ENCODE measurements at places on chromosomes 1 and 21.

DNA sequence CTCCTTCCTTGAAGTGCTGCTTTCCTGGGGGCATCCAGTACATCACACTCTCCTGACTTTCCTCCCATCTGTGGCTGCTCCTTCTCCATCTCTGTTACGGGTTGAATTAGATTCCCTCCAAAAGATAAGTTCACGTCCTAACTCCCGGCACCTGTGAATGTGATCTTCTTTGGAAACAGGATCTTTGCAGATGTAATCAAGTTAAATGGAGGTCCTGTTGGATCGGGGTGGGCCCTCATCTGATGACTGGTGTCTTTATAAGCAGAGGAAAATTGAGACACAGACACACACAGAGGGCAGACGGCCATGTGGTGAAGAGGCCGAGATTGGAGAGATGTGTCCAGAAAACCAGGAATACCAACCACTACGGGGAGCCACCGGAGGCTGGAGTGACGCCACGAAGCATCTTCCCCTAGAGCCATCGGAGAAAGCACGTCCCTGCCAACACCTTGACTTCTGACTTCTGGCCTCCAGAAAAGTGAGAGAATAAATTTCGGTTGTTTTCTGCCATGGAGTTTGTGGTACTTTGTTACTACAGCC is 36.0 kb downstream of the ZBTB18 start:
- no peak overlapping the region for H3K4me3 ChIP-seq
- H3K4me1 ChIP-seq: peaks cover 5% of the 10 kb centered on the region
- H3K27ac ChIP-seq: no peak overlapping the region
- H3K36me3 ChIP-seq: no peaks in the 10 kb centered on the region
- DNase-seq: no peak

GRCh38 chr1:106296431-106296830 is 760.0 kb upstream of the PRMT6 start:
- no peaks in the 10 kb centered on the region for H3K4me1 ChIP-seq
- H3K4me3 ChIP-seq: no peak overlapping the region
- H3K27me3 ChIP-seq: no peaks in the 10 kb centered on the region

- no peaks in the 10 kb centered on the region for H3K27me3 ChIP-seq
- no peak overlapping the region for H3K27ac ChIP-seq
- H3K36me3 ChIP-seq: peaks cover 69% of the 10 kb centered on the region
- no peak overlapping the region for H3K4me3 ChIP-seq
- no peak for DNase-seq
These were observed 11.3 kb downstream of the TMEM63A start for GRCh38 chr1:225870911-225871310.

DNA sequence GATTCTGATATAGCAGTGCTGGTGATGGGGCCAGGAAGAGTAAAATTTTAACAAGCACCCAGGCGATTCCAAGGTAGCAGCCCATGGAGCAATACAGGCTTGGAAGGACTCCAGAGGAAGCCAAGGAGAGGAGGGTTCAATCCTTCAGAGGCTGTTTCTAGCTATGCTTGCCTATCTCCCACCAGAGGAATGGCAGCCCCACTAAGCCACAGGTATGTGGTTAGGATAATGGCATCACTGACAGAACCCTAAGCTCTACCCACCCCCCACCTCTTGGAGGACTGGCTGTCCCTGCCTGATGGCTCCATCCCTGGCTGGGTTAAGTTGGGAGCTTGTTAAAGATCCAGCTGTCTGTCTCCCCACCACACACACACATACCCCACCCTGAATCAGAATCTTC is 19.3 kb upstream of the PTAFR start:
- H3K36me3 ChIP-seq: peaks cover 46% of the 10 kb centered on the region
- H3K4me1 ChIP-seq: peaks cover 5% of the 10 kb centered on the region
- H3K27me3 ChIP-seq: no peaks in the 10 kb centered on the region

DNA sequence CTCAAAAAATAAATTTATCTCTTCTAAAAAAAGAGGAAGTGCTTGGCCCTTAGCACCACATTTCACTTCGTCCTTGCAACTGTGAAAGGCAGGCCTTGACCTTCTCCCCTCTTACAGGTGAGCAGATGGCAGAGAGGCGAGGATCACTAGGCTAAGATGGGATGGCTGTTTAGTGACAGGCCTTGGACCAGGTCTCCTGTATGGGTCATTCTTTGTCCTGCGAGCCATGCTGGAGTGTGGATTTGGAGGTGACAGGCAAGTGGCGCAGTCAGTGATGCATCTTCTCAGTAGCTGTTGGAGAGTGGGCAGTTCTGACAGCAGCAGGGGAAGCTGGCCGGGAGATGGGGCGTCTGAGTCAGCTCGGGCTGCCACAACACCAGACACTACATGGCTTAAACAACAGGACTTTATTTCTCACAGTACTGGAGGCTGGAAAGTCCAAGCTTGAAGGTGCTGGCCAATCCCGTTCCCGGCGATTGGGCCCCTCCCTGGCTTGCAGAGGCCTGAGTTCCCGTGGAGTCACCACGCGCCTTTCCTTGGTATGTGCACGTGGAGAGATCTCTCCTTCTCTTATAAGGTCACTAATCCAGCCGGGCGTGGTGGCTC is 16.5 kb downstream of the SLC27A3 start:
- peak overlapping the region; percentile 10 for H3K27ac ChIP-seq
- H3K4me1 ChIP-seq: peaks cover 21% of the 10 kb centered on the region
- no peak overlapping the region for H3K4me3 ChIP-seq
- H3K36me3 ChIP-seq: no peaks in the 10 kb centered on the region

GRCh38 chr21:46266946-46267345 is 18.5 kb downstream of the MCM3AP start:
- H3K4me3 ChIP-seq: no peak overlapping the region
- peaks cover 92% of the 10 kb centered on the region for H3K36me3 ChIP-seq
- DNase-seq: no peak
- no peak overlapping the region for H3K27ac ChIP-seq

DNA sequence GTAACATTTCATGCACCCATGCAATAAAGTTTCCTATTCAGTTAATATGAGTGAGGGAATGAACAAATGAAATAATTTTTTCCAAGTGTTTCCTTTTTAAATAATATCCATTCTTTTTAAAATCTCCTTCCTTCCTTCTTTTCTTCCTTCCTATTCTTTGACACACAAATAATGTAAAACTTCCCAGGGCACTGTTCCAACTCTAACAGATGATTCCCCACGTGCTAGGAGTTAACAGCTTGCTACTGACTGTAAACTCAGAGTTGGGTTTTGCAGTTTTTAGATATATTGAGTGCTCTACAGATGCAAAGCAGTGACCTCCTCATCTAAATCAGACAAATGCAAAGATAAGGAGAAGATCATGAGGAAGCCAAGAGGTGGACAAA is 54.0 kb upstream of the POU2F1 start:
- no peak for DNase-seq
- peaks cover 5% of the 10 kb centered on the region for H3K4me1 ChIP-seq
- no peaks in the 10 kb centered on the region for H3K27me3 ChIP-seq
- no peak overlapping the region for H3K27ac ChIP-seq

- peak; percentile 99 for DNase-seq
- H3K4me1 ChIP-seq: peaks cover 31% of the 10 kb centered on the region
- peak within 1 kb of the TSS; percentile 99 for H3K4me3 ChIP-seq
- no peaks in the 10 kb centered on the region for H3K27me3 ChIP-seq
- peak within 1 kb of the TSS; percentile 78 for H3K27ac ChIP-seq
These were observed at the start of gene SPEN for GRCh38 chr1:15847100-15847892. SPEN (plus strand) TSS chr1:15847707; CDS start chr1:15848068, 361 bp downstream.

GRCh38 chr1:94315552-94316116 is 78.2 kb upstream of the ARHGAP29 start:
- no peaks in the 10 kb centered on the region for H3K27me3 ChIP-seq
- no peaks in the 10 kb centered on the region for H3K36me3 ChIP-seq

DNA sequence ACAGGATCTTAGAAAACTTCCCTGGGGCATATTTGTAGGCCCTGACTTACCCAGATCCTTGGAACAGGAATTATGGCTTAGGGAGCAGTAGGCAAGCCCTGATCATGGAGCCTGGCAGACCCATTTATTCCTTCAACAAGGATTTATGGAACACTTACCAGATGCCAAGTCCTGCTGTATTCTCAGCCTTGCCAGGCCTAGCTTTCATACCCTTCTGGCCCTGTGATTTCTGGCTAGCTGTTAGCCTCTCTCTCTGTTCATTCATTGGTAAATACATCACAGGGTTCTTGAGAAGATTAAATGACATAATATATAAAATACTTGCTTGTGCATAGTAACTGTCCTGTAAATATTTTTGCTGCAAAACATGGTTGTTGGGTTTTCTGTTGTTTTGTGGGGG is 32.4 kb upstream of the SRP9 start:
- no peak for DNase-seq
- no peaks in the 10 kb centered on the region for H3K36me3 ChIP-seq
- no peaks in the 10 kb centered on the region for H3K27me3 ChIP-seq
- peaks cover 17% of the 10 kb centered on the region for H3K4me1 ChIP-seq

DNA sequence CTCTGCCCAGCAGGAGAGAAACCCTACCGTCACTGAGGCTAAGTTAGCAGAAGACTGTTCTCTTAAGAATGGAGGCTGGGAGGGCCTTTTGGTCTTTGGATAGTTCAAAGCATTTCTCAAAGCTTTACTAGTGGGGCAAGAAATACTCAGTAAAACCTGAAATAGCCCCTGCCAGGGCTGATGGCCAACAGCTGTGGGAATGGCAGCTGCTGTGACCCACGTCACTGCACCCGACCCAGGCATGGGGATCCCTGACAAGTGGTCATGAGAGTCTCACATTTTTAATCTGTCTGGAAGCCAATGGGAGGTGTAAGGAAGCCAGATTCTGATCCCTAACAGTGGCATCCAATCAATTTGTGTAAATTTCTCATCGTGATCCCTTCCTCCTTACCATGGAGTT is 44.5 kb upstream of the ENAH start:
- no peaks in the 10 kb centered on the region for H3K36me3 ChIP-seq
- no peak overlapping the region for H3K27ac ChIP-seq
- no peaks in the 10 kb centered on the region for H3K27me3 ChIP-seq
- H3K4me3 ChIP-seq: no peak overlapping the region
- peaks cover 40% of the 10 kb centered on the region for H3K4me1 ChIP-seq

DNA sequence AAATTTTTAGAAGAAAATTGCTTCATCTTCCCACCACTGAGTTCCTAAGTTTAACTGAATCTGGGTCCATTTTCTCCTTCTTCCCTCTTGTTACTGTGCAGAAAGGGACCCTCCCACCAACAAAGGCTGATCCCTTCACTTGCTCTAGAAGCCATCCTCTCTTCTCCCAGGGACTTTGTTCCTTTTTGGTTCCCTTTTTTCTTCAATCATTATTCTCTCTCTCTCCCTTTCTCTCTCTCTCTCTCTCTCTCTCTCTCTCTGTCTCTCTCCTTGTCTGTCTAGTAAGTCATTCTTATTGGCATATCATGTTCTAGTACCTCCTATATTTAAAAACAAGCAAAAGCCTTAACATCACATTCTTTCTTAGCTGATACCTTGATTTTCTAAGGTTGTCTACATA is 31.7 kb upstream of the GADD45A start:
- H3K4me1 ChIP-seq: 0 out of 2 replicates have a peak, but pooled peaks cover 6% of the 10 kb centered on the region
- no peak for DNase-seq
- no peak overlapping the region for H3K4me3 ChIP-seq
- H3K36me3 ChIP-seq: no peaks in the 10 kb centered on the region

GRCh38 chr1:9444532-9444931 is 94.7 kb upstream of the SLC25A33 start:
- no peak overlapping the region for H3K27ac ChIP-seq
- H3K36me3 ChIP-seq: no peaks in the 10 kb centered on the region
- H3K27me3 ChIP-seq: no peaks in the 10 kb centered on the region
- H3K4me1 ChIP-seq: peaks cover 61% of the 10 kb centered on the region
- H3K4me3 ChIP-seq: no peak overlapping the region

DNA sequence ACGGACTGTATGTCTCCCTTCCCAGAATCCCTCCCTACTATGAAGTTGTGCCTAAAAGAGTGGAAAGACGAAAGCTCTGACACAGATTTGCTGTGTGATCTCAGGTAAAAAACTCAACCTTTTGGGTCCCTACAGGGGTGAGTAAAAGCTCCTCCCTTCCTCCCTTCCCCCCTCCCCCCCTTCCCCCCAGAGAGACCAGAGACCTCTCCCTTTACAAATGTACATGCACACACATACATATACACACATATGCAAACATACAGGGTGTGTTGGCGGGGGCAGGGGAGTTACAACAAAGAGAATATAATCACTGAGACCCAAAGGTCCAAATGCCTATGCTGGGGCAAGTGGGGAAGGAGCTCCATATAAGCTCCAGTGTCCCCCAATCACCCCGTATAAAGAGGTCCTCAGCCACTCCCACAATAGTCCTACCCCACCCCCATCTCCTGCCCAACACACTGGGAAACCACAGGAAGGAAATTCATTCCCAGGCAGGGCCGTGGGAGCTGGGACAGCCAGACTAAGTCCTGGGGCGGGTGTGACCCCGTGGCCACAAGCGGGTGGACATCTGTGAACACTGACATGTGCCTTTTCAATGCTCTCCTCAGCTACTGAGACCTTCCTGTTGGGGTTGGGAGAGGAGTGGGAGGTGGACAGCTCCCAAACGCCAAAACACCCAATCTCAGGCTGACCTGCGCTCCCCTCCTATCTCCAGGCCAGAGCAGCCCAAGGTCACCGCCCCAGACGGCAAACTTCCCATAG is 2.0 kb downstream of the MEF2D start:
- H3K36me3 ChIP-seq: peaks cover 10% of the 10 kb centered on the region
- DNase-seq: peak; percentile 42
- H3K4me3 ChIP-seq: peak overlapping the region; percentile 88
- H3K27me3 ChIP-seq: no peaks in the 10 kb centered on the region

DNA sequence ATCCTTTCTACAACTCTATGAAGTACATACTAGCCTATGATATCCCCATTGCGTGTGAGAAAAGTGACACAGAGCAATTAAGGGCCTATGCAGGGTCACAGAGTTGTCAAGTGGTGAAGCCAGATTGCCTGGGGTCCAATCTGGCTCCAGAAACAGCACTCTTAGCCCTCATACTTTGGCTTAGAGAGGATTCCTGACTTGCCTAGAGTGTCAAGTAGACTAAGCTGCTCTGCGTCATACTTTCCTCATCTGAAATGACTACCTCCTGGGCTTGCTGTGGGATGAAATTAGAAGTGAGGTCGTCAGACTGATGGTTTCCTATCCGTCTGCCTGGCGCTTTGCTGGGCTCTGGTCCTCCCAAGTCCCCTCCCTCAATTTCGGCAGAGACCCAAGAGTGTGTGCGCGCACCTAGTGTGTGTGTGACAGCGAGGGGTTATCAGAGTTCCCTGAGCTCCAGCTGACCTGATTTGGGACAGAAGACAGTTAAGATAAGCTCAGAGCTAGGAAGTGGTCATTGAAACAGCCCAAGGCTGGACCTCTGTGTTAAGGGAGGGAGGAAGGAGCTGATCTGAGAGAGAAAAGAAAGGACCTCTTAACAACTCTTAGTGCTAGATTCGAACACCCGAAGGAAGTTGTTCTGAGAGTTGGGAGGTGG is 5.4 kb upstream of the NUAK2 start:
- DNase-seq: no peak
- H3K27ac ChIP-seq: no peak overlapping the region
- peaks cover 13% of the 10 kb centered on the region for H3K4me1 ChIP-seq
